ENCODE measurements at places on chromosomes 12 and 14.

DNA sequence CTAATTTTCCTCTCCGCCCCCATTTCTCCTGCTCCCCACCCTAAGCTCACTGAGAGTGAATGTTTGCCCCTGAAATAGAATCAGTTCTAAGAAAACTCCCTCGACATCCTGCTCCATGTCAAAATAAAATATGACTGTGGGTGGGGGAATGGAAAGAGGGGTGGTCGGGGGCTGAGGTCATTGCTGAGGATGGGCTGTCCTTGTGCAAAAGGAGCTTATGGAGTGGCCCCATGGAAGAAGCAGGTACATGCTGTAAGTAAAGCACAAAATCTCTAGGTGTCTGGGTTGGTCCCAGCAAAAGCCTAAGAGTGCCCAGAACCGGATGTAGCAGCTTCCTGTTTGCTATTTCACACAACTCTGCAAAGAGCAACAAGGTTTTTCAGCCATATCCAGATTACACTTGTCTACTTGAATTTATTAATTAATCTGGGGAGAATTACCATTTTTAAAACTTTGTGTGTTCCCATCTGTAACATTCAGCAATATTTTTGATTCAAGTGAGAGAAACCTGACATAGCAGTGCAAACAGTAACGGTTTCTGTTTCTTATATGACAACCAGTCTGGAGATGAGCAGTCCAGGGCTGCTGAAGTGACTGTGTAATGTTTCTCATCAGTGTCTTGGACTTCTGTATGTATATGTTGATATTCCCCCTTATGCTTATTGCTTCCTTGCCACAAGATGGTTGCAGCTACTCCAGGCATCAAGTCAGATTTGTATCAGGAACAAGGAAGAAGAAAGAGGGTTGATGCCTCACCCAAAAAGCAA is 40.4 kb upstream of the GZMB start:
- peak; percentile 65 for DNase-seq

GRCh38 chr12:52669426-52669825 is 10.8 kb downstream of the KRT1 start:
- no peak for DNase-seq

DNA sequence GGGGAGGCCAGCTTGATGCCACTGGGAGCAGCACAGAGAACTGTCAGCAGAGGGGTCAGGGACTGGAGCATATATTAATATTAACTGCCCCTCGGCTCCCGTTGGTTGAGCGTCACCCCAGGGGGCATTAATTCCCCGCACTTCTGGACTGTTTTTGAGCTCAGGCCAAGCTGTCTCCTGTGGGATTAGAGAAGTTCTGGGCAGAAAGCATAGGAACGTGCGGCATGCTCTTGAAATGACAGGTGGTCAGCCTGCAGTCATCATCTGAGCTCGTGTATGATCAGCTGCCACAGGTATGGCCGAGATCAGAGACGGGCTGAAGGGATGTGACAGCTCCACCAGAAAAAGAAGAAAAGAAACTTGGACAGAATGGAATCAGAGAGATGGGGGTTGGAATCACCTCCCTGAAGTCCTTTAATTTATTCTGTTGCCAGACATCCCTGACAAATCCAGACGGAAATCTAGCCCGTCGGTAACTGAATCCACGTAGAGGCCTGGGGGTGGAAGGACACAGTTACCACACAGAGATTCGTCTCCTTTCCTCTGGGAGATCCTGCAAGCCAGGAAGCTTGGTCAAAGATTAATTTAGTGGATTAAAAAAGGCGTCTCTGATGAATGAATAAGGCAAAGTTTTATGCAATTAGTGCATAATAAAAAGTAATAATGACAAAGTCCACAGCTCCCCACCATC is 23.6 kb downstream of the NR1H4 start:
- no peak for DNase-seq

DNA sequence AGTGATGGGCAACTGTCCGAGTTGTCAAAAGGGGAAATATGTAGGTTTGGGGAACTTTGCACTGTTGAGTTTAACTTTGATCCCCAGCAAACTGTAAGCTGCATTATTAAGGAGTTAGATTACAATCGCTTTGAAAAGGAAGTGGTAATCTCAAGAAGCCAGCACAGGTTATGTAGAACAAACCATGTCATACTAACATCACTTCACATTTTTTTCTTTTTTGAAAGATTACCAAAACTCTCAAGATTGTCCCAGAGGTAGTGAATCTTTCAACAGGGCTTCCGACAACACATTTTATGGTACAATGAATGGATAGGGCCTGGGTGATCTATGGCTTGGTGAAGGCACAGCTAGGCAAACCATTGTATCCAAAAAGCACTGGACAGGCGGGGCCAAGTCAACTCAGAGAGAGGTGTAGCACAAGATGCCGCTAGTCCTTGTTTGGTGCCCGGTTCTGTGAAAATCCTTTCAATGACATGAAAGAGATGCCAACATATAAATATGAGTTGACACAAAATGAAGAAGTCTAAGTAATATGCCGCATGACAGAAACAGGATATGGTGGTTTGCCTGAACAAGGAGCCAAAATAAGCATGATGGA is 24.3 kb upstream of the PARP11 start:
- peak; percentile 66 for DNase-seq

GRCh38 chr12:124893792-124894516 is 20.5 kb downstream of the UBC start:
- no peak for DNase-seq

DNA sequence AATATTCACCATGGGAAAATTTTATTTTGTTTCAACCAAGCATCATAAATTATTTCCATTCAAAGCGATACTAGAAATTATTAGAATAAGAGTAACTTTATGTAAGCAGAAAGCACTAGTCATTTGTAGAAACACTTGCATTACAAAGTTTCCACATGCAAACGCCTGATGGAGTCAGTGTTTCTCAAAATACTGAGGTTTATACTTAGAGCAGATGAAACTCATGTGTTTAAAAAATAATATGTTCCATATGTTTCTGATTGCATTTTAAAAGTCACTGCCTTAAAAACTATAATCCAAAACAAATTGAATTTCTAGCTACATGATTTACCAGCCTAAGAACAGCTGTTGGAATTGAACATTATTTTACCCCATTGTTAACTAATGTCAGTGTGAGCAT is 1246.4 kb downstream of the SLC16A7 start:
- no peak for DNase-seq

Data from thymus (tissue), 14 donors.